ENCODE measurements at places on chromosomes 3 and 15. TPM values are rescaled to one million over a fixed set of nuclear protein-coding genes. Genes with fewer than 3 reads are reported as not detected.
A peak's percentile ranks its signal among the peaks of the same experiment; 100 is the strongest.

Gene PEAK1
- 45.2 TPM for polyA plus RNA-seq

DNA sequence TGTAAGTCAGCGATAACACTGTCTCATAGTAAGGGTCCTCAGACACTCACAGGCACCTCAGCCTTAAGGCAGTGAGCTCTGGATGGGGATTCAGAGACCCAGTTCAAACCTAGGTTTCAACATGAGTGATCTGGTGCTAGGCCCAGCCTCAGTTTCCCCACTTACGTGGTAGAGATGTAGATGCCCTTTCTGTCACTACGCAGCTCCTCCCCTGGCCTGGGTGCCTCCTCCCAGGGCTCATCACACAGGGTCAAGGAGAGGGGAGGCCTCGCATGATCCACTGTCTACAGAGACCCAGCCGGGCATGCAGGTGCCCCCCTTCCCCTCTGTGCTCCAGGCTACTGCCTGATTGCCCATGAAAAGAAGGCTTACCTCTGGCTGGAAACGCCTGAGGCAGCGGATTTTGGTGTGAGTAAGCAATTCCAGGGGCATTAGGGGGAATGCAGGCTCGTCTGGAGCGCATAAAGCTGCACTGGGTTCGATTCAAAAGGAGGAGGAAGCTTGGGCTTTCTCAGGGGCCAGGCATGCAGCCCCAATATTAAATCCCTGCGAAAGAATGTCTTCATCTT is 69.8 kb upstream of the ANKRD34C start:
- DNase-seq: no peak

DNA sequence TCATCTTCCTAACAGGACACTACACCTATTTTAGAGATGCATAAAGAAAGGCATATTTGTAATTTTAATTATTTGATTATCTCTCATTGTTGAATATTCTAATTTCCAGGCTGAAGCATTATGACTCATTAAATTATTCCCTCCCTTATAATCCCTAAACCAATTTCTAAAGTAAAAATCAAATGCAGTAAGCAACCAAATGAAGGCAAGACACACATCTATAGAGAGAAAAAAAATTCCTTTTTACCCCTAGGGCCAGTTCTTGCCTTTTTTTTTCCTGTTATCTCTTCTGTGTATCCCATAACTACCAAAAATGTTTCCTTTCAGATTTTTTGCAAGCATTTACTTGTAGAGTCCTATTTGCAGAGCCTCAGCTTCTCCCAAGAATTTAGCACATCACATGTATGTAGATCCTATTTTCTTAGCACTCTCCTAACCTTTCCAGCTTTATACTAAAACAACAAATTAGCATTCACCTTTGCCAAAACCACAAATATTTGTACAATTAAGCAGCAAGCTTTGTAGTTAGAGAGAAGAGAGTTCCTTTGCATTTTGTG is 177.9 kb downstream of the SATB1 start:
- DNase-seq: no peak

GRCh38 chr15:72737061-72737460 is 46.5 kb downstream of the ADPGK start:
- DNase-seq: no peak

- no peak for DNase-seq
These were observed 131.6 kb downstream of the LEKR1 start for GRCh38 chr3:156957715-156958114.

DNA sequence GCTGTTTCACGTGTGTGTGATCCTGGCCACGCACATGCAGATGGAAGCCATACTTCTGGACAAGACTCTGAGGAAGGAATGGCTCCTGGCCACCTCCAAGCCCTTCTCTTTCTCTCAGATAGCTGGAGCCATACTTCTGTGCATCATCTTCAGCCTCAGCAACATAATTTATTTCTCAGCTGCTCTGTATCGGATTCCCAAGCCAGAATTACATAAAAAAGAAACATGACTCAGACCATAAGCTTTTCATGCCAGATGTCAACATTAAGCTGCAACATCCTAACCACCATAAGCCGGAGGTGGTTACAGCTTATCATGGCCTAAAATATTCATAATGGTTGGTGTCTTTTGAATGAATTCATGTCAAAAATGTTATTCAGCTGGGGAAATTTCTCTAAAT is 10.6 kb upstream of the KIF23 start:
- peak; percentile 72 for DNase-seq

GRCh38 chr3:113117511-113118234 is 93.7 kb upstream of the BOC start:
- DNase-seq: peak; percentile 63

GRCh38 chr3:71977525-71977924 is 192.6 kb upstream of the PROK2 start:
- DNase-seq: no peak

- no peak for DNase-seq
These were observed 510 bp upstream of the GOLGB1 start for GRCh38 chr3:121750087-121750415.

- DNase-seq: no peak
These were observed 43.3 kb downstream of the TOPAZ1 start for GRCh38 chr3:44284949-44285348.

DNA sequence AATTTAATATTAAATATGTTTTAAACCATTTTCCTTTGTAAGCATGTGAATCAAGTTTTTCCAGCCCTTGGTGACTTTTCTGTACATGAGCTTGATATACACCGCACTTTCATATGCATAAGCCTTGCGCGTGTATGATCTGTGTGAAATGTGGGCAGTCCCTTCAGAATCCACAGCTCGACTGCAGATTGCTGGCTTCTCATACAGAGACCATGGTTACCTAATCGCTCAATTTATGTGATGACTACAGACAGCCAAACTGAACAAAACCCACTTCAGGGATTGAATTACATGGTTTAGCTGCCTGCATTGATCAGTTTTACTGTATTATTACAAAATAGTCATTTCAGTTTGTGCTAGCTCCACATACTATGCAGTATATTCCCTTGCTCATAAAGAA is 212.3 kb upstream of the NECTIN3 start:
- no peak for DNase-seq

- DNase-seq: no peak
These were observed 47.9 kb downstream of the SEMA3G start for GRCh38 chr3:52396907-52397591.

- DNase-seq: no peak
These were observed 40.7 kb downstream of the RAB27A start for GRCh38 chr15:55248895-55249294.

- DNase-seq: no peak
These were observed 1.6 kb downstream of the WDR72 start for GRCh38 chr15:53757906-53758305.
